ENCODE measurements at places on chromosomes 1 and 21.

- DNase-seq, result peak; percentile 62
Observed at GRCh38 chr21:32940079-32941014, 85.4 kb upstream of the OLIG2 start.

DNA sequence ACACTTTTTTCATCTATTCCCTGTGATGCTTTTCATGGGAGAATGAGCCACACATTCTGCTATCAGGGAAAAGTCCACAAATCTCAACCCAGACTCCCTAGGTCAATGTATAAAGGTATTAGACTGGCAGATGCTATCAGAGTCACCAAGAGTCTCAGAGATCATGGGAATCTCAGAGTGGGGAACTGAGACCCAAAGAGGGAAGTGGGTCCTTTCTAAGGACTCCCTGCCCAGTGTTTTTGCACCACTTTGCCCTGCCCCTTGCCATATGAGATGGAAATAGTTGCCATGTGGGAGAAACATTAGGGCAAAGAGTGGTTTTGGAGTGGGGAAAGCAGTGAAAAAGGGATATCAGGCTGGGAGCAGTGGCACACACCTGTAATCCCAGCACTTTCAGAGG is 19.1 kb upstream of the AZIN2 start:
- DNase-seq, result no peak

GRCh38 chr1:111864862-111865261 is 109.2 kb downstream of the DDX20 start:
- DNase-seq, result no peak

DNA sequence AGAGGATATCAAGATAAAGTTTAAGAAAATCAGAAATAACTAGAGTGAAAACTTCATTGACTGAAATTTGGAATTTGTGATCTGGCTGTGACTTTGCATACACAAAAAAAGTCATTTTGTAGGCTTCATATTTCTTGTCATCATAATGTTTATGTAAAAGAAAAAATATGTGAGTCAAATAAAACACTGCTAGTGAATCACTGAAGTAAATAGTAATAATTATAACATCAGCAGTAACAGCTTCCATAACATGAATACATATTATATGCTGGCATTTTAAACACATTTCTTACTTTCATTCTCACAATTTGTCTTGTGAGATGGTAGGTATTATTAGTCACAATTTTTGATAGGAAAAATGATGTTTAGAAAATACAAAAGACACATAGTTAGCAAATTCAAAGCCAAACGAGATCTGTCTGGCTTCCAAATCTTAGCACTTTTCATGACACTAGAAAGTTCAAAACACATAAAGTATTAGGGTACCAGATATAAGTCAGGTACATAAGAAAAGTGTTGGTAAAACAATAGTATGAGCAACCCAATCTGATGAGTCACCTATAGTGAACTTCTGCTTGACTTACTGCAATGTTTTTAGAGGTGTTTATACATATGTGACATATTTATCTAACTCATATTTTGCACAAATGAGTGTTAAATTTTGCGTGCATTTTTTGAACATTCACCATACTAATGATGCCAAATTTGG is 241.0 kb upstream of the SNX7 start:
- DNase-seq, result no peak

DNA sequence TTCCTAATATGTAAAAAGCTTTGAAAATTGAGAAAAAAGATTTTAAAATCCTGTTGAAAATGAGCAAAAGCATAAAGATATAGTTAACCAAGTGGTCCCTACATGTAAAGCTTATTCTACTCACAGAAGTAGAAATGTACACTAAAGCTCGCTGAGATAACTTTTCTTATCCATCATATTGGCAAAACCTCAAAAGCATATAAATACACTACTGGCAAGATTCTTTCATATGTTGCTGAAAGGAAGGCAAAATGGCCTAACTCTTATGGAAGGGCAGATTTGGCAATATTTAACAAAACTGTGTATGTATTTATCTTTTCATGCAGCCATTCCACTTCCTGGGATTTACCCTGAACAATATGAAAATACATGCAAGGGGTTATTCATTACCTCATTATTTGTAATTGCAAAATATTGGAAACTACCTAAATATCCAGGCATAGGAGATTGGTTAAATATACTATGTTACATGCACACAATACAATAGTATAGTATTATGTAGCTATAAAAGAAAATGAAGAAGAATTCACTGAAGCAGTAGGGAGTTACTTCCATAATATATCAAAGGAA is 43.2 kb upstream of the LYPLAL1 start:
- no peak for DNase-seq

All from NCI-H69 (cell line).